ENCODE measurements at places on chromosomes 4 and X. TPM values are rescaled to one million over a fixed set of nuclear protein-coding genes. Genes with fewer than 3 reads are reported as not detected.

- DNase-seq = no peak
Observed at GRCh38 chrX:141969706-141970105, 66.0 kb downstream of the MAGEC1 start.

Gene CNGA1
- 8.2 TPM for total RNA-seq

Gene PASD1
- not detected for total RNA-seq

Gene SH3RF1
- total RNA-seq = 11.1 TPM

Gene ASB12
- 0.21 TPM for total RNA-seq

GRCh38 chrX:93591398-93591797 lies 82.0 kb downstream of the NAP1L3 start:
- DNase-seq = no peak

Gene SASH3
- total RNA-seq = 2.6 TPM

Gene MAGEA10
- not detected for total RNA-seq

DNA sequence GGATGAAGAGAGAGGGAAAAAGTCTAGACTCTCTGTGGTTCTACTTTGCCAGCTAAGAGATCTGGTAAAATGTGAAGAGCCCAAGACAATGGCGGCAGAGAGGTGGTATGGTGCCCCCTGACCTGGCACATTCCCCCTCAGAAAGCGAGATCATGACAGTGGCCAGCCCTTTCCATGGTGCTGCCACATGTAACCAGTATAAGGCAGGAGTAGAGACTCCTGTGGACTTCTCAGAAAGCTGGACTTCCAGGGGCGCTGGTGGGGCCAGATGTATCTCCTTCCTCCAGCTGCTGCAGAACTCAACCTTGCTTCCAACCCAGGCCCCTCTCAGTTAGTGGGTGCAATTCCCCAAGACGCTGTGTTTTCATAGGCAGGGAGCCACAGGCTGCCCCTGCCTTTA lies 9.6 kb downstream of the CTAG1A start:
- DNase-seq = no peak

- DNase-seq = no peak
Observed at GRCh38 chr4:95106408-95106928, 348.7 kb downstream of the BMPR1B start.

- no peak for DNase-seq
Observed at GRCh38 chrX:154486052-154486395, 391 bp downstream of the UBL4A start.

Gene WNK3
- total RNA-seq = 8.7 TPM

Gene PHKA1
- total RNA-seq = 3.4 TPM

Gene HTT
- total RNA-seq = 80.4 TPM

- DNase-seq = no peak
Observed at GRCh38 chr4:41135801-41136200, 78.5 kb downstream of the APBB2 start.

DNA sequence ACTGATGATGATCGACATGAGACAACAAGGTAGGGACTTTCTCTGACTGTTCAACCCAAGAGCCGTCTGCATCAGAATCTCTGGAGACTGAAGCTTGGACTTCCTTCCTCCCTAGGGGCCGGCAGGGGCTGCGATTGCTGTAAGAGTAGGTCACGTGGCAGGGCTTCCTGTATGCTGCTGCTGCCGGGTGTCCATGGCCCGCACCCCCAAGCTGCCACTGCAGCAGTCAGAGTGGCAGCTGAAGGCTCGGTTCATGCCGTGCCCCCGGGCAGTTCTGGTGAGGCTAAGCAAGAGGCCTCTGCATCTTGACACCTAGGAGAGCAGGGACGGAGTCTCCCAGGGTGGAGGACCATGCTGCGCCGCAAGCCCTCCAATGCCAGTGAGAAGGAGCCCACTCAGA lies at the start of gene SASH3:
Gene SASH3 (plus strand): TSS at position 203 of the 400 bp plus-strand sequence. CDS start 149 bp downstream, at position 352.
- DNase-seq = no peak

DNA sequence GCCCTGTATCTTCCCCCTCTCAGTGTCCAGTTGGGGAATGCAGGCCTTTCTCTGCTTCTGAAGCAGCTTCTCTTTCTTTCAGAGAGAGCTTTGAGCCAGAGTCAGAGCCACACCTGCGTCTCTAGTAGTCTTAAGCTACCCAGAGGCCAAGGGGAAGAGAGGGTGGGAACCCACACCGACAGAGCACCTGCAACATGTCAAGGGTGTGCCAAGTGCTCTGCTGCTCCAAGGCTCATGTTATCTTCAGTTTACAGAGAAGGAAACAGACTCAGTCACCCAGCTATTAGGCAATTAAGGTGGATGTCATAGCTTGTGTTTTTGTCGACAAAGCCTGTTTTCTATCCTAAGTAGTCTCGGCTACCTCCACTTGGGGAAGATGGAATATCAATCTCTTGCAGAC lies 22.7 kb upstream of the RNF212 start:
- no peak for DNase-seq

GRCh38 chrX:123425904-123426303 lies 241.8 kb downstream of the GRIA3 start:
- no peak for DNase-seq

Gene PCDH10
- 18.5 TPM for total RNA-seq

DNA sequence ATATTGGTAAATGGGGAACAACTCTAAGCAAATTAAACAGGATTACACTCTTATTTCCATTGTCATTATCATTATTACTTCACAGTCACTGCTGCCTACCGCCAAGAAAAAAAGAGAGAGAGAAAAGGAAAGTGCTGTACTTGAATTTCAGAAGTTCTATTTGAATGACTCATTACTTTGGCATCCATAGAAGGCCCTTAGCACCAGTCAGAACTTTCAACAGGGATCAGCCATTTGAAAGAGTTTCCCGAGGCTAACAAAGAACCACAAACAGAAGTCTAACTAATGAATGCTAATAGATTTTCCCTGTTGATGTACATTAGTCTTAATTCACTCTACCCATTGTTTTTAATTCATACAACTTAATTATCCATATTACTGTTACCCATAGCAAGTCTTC lies 116.3 kb downstream of the SHROOM4 start:
- DNase-seq = no peak

Gene DGAT2L6
- not detected for total RNA-seq

DNA sequence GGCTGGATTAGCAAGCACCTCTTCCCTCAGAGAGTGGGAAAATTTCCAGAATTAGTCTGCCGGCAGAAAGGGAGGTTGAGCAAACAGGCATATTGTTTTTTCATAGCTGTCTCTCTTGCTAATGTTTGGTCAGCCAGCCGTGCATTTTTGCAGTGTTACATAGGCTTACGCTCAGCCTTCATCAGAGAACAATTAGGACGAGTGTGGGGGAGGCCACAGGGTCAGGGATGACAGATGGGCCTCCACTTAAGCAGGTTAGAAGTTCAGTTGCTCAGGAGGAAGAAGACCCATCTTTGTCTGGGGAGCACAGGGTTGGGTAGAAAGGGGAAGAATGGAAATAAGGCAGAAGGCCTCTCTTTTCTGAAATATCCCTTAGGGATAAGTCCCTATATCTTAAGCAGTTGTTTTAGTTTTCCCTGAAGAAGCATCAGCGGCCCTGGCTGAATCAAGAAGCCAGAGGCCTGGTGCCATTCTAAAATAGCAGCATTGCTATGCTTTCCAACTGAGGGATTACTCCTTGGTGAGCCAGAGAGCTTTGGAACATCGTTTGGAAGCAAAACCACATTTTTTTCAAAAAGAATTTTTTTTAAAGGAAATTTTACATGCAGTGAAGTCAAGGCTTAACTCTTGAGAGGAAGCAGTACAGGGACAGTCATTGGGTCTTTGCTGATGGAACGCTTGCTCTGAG lies 118.8 kb downstream of the SMIM20 start:
- no peak for DNase-seq

Gene TEX13C
- not detected for total RNA-seq

Data from urinary bladder (tissue), 4 donors.